ENCODE measurements at places on chromosomes 5 and 9.

- DNase-seq: peak; percentile 11
These were observed 711 bp downstream of the PGGT1B start for GRCh38 chr5:115262011-115262320.

DNA sequence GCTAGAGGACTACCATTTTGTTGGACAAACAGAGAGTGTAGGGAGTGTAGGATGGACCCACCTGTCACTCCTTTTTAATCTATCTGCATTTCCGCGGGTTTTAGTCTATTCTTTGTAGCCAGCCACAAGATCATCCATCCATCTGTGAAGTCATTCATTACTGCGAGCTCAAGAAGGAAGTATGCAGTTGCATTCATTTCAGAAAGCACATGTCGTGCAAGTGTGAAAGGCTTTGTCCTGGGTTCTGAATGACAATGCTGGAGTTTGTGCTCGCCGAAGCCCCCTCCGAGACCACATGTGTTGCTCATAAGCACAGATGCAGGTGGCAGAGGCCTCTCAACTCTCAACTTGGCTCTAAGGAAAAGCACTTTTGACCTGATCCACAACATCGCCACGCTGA is 70.3 kb upstream of the BASP1 start:
- no peak for DNase-seq

DNA sequence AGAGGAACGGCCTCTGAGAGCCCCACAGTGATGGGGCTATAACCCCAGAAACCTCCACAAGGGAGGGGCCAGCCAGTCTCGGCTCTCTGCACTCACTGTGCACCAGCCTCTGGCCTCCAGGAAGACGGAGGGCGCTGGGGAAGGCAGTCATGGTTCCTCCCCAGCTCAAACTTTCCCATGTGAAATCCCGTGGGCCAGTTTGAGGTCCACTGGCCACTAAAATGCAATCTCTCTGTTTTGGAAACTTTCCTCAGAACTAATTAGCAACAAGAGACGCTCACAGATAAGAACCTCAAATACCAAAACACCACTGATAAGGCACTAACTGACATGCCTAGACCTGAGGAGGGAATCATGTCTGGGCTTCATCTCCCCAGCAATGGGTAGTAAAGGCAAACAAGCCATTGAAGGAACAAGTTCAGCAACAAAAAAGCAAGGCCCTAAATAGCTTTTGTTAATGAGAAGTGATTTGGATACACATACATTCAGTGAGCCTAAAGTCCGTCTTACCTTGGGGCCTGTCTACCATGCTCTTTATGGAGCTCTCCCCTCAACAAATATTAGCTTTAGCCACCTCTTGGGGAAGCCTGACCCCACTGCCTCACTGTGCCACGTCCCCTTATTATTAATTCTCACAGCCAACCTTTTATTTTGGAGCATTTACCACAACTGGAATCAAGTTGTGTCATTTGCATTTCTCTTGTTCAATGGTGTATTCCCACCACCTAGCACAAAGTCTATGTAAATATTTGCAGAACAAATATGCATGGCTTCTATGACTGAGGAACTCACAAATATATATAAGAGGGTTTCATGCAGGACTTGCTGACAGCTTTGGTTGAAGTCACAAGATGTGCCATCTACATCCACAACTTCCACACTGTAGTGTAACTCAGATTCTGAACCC is 56.1 kb upstream of the GLRX start:
- no peak for DNase-seq

DNA sequence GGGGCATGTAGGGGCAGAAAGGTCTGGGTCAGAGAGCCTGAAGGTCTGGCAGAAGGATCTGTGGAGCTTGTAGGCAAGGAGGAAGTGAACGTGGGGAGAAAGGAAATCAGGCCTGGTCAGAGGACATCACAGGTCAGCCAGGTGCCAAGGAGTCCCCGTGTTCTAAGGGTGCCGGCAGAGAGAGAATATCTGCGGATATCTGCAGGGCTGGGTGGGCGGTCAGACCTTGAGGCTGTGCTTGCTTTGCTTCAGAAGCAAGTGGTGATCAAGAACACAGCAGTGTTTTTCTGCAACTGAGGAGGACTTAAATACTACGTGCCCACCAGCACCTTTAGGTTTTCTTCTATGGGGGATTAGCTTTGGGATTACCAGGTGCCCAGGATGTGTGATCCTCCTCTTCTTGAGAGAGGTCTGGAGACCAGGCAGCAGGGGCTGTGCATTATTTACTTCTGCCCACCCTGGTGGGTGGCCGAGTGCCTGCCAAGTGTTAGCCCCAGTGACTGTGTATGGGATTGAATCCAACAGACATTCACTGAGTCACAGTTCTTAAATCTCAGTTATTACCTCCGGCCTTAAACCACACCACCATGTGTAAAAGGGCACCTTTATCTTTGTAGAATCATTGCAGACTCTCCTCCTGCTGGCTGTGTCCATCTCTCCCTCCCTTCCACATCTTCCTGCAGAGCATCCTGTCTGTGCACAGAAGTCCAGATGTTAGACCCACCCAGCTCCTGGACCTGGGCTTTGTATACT is 12.5 kb upstream of the SHB start:
- no peak for DNase-seq

DNA sequence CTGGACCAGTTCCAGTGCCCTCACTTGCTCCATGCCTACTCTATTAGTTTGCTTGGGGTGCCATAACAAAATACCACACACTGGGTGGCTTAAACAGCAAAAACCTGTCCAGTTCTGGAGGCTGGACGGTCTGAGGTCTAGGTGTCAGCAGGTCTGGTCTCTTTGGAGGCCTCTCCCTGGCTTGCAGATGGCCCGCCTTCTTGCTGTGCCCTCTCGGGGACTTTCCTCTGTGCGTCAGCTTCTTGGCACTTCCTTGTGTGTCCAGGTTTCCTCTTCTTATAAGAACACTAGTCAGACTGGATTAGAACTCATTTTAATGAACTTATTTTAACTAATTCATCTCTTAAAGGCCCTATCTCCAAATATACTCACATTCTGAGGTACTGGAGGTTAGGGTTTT is 97.2 kb downstream of the CARTPT start:
- no peak for DNase-seq

GRCh38 chr5:165642366-165642765 is 2136.9 kb downstream of the MAT2B start:
- DNase-seq: no peak

- DNase-seq: peak; percentile 16
These were observed 33.5 kb upstream of the EBF1 start for GRCh38 chr5:159133041-159133741.

GRCh38 chr5:126921241-126922091 is 108.9 kb downstream of the MARCHF3 start:
- no peak for DNase-seq

DNA sequence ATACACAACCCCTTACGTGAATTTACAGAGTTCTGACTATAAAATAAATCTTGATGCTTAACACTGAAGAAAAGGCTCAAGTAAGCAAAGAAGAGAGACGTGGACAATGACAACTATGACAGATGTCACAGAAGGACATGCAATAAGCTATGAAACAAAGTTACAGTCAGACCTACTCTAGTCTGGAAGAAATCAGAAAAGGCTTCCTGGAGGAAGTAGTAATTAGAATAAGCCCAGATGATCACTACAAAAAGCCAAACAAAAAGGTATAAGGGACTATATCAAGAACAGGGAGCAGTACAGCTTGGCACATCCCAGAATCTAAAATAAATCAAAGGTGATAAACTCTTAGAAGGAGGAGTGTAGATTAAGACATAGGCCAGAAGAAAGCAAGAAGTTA is 6.3 kb downstream of the FNIP1 start:
- DNase-seq: no peak

DNA sequence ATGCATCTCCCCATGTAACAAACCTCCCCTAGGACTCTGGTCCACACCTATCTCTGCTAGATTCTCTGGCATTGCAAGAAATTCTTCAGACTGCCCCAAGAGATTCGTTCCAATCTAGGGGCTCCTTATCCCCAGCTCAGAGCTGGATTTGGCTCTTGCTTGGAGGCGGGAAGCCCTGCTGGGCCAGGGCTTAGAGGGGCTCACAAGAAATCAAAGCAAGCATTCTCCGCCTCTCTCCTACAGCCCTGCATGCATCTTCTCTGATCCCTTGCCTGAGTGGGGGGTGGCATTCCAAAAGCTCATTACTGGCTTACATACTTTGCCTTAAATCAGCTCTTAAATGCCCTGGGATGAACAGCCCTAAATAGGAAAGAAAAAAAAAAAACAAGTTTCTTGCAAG is 75.8 kb downstream of the KCNIP1 start:
- no peak for DNase-seq

- no peak for DNase-seq
These were observed 93.5 kb downstream of the PHF2 start for GRCh38 chr9:93669958-93670207.

DNA sequence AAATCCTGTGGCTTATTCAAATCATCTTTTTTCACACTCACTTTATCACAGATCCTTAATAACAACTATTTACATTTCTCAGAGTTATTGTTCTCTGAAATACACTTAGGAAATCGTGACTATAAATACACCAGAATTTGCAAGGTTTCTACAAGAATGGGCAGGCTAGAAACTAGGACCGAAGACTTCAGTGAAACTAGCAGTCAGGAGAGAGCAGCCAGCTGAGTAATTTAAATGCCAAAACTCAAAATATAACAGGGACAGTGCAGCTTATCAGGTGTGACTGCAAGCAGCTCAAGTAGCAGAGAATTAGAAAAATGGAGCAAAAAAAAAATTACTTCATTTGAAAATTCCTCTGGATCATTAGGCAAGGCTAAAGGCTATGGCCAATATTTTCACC is 719.3 kb upstream of the ZNF608 start:
- no peak for DNase-seq

DNA sequence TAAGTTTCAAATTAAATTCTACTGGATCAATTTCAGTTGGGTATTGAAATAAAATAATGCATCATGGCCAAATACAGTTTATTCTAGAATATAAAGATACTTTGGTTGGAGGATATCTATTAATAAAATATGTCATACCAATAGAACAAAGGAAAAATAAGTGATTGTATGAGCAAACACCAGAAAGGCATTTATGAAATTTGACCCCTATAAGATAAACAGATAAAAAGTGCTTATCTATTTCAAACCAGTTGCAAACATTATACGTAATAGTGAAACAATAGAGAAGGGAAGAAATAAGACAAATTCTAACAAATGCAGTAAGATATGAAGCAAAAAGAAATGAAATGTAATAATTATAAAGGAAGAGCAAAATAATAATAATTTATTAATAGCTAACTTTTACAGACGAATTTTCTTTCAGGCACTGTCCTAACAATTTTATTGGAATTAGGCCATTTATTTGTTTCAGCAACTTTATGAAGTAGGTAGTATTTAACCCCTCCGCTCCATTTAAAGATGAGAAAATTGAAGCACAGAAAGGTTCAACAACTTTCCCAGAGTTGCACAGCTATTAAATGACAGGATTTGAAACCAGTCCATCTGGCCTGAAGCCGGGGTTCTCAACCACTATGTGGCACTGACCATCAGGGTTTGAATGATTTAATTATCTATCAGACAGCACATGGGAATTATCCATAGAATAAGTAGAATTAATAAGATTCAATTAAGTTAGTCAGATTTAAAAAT is 20.8 kb downstream of the ANKRD55 start:
- DNase-seq: no peak

GRCh38 chr5:74665816-74666215 is 19.2 kb upstream of the HEXB start:
- DNase-seq: no peak

GRCh38 chr5:39072925-39073766 is 1.1 kb downstream of the RICTOR start:
- DNase-seq: peak; percentile 54

- no peak for DNase-seq
These were observed 122.0 kb downstream of the GALNT10 start for GRCh38 chr5:154312576-154312975.

Data from iPS-NIHi11 (cell line).